ENCODE measurements at places on chromosomes 3 and 15.

DNA sequence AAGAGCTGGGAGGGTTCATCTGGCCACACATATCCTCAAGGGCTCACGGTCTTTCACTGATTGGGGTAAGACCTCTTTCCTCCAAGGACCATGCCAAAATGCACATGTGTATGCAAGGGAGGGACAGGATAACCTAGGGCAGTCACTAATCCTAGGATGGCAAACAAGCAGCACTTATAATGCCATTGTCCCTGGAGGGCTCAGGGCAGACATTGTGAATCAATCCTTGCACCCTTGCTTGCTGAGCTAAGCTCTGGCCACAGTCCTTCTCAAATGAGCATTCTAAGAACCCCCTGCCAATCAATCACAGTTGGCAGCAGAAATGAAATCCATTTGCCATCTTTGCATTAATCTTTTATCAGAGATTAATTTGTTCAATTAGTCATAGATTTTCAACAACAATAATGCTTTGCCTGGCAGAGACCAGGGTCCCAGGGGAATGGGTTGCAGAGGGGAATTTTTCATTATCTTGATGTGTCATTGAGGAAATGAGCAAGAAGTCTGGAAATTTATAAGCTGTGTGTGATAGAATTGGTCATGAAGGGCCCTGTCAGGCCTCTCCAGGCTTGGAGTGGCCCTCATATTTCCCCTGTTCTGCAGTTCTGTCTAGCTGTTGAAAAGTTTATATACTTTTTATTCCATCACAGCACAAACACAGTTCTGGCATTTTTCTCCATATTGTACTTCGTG, 57.2 kb upstream of the KY start:
- DNase-seq: peak; percentile 42

DNA sequence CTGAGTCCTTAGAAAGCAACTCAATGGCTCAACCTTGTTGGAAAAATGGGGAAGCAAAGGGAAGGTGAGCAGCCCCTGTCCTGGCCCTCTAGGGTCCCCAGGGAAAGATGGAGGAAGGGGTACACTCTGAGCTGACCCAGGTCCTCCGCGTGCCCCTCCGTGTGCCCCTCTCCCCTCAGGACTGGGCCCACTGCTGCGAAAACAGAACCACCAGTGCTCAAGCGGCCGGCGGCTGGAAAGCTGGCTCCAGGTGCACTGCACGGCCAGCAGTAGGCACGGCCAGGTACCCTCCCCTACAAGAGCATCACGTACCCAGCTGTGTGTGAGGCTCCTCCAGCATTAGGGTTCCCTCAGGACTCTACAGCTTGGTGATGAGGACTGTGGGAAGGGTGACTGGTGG, 26.3 kb downstream of the RAB43 start:
- DNase-seq: no peak

- DNase-seq: no peak
Measured at GRCh38 chr3:129576514-129577352, 29.7 kb downstream of the PLXND1 start.

DNA sequence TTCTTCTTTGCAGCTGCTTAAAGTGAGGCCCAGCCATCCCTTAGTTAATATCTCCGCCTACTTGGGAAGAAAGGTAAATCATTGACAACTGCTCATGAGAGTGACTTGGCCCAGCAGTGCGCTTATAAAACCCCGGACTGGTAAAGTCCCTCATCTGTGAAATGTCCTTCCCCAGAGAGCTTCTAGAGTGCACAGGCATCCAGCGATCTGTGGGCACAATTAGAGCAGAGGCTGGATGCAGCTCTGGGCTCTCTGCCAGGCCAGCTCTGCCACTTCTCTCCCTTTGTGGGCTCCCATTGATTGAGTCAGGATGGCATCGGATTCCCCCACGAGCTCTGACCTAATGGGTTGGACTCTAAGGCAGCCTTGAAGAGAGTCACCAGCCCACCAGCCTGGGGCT, 219.0 kb upstream of the LINGO1 start:
- DNase-seq: no peak

DNA sequence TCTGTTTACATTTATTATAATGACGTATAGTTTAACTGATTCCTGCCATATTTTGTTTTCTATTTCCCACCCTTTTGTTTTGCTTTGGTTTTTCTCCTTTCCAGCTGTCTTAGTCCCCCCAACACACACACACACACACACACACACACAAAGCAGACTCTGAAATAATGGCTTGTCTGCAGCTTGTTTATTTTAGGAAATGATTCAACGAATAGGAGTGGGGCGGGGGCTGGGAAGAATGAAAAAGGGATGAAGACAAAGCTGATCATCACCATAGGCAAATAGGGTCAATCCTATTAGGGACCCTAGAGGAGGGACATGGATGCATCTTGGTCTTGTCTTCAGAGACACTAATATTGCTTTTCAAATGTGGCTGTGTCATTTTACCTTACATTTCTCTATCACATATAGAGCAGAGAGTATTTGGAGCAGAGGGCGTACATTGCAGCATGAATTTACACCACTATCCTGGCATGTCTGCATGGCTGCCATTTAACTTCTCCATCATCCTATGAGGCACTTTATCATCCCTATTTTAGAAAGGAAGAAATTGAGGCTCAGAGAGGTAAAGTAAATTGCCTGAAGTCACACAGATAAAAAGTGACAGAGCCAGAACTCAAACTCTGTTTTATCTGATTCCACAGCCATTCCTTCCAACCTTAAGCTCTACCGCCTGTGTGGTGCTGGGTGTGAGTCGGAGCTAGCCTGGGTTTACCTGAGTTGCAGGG, 147.2 kb upstream of the TPM1 start:
- DNase-seq: peak; percentile 85

- no peak for DNase-seq
Measured at GRCh38 chr3:141348837-141349236, 19.5 kb upstream of the ZBTB38 start.

- DNase-seq: no peak
Measured at GRCh38 chr15:98433346-98433745, 215.0 kb upstream of the IGF1R start.

DNA sequence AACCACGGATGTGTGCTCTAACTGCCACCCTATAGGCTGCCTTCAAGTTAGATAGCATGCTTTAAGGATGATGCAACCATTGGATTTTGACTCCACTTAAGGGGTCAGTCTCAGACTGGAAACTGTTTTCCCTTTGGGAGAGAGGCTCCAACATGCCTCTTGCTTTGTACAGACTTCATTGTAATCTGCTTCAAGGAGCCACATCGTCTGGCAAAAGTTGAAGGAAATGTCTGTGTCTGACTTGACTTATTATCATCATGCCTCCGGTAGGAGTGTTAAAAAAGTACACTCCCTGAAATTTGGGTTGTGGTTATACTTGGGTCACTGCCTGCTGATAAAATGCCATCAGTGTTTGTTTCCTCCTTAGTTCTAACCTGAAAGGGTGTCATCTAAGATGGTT, 245.4 kb upstream of the CDIN1 start:
- DNase-seq: peak; percentile 38

GRCh38 chr3:158273656-158274055, 163.8 kb downstream of the RSRC1 start:
- DNase-seq: no peak

DNA sequence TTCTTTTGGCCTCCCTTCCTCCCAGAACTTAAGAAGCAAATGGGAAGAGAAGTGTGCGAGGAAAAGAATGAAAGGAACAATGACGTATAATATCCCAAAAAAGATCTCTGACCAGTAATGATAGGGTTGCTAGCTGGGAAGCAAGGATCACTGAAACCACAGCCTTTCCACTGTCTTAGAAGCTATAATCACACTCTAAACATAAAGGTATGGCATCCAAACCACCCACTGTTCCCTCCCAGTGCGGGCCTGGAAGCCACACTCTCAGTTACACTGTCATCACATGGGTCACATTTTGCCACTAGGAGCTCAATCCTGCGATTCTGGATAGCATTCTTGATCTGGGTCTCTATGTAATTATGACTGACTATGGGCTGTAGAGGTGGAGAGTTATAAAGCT, 131.6 kb upstream of the HACD2 start:
- DNase-seq: no peak

DNA sequence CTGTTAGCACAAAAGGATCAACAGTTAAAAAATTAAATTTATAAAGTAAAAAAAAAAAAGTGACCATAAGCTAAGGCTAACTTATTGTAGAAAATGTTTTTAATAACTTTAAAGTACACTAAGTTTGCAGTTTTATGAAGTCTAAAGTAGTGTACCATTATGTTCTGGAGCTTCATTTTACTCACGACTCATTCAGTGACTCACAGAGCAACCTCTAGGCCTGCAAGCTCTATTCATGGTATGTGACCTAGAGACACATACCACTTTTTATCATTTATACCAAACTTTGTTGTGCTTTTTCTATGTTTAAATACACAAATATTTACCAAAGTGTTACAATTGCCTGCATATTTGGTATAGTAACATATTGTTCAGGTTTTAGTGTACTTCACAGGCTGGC, 1552.3 kb downstream of the OTOL1 start:
- DNase-seq: no peak

DNA sequence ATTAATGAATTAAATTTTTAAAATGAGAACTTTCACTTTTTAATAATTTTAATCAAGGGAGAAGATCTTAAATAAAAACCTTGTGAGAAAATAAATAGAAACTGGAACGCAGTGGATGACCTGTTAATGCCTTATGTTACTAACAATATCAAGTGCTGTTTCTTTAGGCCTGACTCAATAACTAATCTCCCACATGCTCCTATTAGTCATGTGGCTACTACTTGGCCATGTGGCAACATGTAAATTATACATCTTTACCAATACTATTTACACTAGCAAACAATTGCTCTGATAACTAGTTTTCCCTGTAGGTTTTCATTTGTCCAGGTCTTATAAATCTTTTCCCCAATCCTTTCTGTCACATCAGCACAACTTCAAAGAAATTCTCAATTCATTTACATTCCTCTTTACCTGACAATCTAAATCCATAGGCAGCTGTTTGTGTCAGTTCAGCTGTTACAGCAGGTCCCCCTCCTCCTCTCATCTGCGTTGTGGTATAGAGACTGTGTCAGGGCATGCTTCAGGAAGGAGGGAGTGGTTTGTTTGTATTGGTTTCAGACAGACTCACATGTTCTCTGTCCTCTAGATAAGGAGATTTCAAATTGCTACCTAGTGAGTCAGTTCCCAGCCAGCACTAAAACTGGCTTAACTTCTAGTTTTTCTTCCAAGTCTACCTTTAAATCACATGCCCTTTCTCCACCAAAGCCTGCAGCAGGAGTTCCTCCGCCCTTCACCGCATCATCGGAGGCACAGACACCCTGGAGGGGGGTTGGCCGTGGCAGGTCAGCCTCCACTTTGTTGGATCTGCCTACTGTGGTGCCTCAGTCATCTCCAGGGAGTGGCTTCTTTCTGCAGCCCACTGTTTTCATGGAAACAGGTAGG, 11.3 kb upstream of the C3orf52 start:
- peak; percentile 97 for DNase-seq

GRCh38 chr3:195697582-195698324, 23.0 kb upstream of the MUC20 start:
- DNase-seq: peak; percentile 98

DNA sequence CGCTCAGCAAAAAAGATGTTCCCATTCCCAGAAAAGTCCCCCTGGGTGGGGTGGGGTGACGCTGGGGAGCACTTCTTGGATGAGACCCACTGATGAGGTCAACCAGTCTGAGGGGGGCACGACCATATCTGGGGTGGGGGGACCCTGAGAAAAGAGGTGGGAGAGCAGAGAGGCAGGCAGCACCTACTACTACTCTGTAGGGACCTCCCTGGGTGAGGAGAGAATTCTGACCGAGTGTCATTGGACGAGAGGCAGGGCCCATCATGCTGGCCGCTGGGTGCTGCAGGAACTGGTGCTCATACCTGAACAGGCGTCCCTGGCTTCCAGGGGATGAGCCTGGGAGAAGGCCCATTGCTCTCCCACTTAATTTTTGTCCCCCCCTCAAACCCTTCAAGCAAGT, 158.8 kb downstream of the KLF13 start:
- no peak for DNase-seq

DNA sequence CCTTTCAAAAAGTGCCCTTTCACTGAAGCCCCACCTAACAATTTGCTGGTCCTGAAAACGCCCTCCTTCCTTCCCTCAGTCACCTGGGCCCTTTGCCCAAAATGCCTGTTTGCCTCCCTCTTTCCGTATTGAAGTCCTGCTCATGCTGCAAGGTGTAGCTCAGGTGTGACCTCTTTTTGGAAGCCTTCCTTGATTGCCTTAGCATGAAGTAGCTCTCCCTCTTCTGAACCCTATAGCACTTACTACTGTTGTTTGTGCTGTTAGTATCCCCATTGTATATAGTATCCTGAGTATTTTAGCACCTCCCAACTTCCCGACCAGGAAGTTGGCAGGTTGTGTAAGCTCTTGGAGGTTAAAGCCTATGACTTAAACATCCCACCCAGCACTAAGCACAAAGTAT, 1.7 kb downstream of the PLS1 start:
- no peak for DNase-seq

GRCh38 chr3:61300006-61300380, 48.7 kb upstream of the FHIT start:
- no peak for DNase-seq

DNA sequence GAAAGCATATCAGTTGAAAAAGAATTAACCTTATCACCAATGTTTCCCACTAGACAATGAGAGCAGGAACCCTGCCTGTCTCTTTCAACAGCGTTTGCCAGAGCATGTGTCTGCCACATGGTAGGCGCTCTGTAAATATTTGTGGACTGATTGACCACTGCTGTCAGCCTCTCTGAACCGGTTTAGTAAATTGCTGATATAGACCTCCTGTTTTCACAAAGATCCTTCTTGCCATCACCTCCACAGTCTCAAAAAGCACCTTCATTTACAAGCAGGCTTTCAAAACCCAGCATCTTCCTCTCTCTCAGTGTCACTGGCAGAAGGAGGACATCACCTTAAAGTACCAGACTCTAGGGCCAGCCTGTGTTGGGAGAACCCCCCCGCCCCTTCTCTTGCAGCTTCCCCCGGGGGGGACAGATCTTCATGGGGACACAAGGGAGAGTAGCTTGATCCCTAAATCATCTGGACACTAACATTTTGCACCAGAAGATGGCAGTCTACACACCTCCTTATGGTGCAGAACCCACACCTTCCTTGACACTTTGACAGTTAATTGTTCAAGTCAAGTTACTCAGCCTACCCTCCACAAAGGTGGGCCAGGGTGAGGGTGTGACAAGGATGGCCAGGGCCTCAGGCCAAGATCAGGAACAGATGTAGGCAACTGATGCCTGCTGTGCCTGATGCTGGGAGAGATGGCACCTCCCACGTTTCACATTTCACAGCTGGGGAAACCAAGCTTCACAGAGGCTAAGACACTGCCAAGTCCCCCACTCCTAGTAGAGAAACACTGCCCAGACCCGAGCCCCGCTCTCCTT, 37.8 kb upstream of the USP3 start:
- DNase-seq: peak; percentile 71

DNA sequence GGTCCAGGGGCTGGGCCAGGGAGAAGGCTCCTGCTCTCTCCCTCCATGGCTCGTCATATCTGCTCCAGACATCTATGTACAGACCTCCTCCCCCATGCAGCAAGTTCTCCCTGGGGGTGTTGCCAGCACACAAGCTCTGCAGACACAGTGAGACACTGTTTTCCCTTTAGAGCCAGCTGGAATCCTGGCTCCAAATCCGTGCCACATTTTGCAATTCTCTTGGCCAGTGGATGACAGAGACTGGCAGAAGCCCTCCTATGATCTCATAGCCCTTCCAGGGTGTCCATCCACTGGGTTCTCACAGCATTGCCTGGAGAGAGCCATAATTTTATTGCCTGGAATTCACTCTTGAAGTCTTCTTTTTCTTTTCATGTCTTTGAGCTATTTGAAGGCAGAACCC, 203.9 kb downstream of the TLE3 start:
- peak; percentile 37 for DNase-seq

All from ELR (cell line).